Progenitor cell of endocrine pancreas (in vitro differentiated cells): ENCODE measurements at places on chromosomes 11 and 22. TPM values are rescaled to one million over a fixed set of nuclear protein-coding genes. Genes with fewer than 3 reads are reported as not detected.

Gene KBTBD3
- 5.0 and 6.3 TPM in 2 replicates for total RNA-seq

Gene CD3G
- not detected in 2 replicates for total RNA-seq

DNA sequence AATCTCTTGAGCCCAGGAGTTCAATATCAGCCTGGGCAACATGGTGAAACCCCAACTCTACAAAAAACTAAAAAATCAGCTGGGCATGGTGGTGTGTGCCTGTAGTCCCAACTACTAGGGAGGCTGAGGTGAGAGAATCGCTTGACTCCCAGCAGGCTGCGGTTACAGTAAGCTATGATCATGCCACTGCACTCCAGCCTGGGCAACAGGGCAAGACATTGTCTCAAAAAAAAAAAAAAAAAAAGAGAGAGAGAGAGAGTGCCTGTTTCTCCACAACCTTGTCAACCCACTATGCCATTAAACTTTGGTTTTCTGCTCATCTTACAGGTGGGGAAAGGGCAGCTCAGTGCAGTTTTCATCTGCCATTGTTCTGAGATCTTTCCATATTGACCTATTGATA, 5.1 kb downstream of the FOLR3 start:
- no peak for DNase-seq

DNA sequence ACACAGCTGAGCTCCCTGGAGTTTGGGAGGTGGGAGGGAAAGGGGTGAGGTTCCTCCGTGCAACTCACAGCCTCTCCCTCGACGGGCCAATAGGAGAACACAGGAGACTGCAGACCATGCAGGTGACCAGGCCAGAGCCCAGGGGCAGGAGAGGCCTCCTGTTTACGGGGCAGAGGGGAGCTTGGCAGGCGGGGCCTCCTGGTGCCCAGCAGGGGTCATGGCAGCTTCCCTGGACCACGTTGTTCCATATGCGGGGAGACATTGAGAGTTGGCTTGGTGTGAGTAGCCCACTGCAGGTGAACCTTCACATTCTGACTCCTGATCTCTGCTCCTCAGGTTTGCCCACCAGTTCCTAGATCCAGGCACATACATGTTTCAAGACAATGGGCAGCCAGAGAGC, 19.3 kb upstream of the XKR3 start:
- DNase-seq: no peak

DNA sequence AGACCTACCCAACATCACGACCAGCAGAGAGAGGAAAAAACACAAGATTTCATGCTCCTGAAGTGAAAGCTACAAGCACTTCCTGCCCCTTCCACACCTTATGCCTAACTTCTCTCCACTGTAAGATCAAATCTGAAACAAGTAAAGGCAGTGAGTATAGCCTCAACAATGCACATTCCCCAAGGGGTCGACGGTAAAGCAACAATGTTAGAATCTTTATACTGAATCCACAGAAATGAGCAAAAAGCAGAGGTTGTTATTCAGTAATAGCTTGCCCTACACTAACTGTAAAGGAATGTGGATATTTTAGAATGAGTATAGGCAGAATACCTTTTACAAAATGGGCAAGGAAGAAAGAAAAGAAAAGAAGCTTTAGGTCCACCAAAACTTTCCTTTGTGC, 15.6 kb downstream of the ARFGAP3 start:
- DNase-seq: no peak

DNA sequence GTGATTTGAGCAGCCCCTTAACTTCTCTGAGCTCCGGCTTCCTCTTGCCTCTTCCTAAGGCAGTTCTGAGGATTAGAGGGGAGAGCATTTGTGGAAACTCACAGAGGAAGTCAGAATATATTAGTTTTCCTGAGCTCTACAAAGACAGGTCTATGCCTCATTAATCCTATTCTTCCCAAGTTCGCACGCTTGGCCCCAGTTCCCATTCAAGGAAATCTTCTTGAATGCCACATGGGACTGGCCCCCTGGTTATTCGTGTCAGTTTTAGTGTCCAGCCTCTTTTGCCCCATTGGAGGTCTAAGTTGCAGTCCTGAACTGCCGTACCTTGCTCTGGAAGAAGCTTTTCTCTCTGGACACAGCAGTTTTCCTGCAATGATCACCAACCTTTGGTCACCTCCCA, 37.6 kb upstream of the ALX4 start:
- DNase-seq: no peak

DNA sequence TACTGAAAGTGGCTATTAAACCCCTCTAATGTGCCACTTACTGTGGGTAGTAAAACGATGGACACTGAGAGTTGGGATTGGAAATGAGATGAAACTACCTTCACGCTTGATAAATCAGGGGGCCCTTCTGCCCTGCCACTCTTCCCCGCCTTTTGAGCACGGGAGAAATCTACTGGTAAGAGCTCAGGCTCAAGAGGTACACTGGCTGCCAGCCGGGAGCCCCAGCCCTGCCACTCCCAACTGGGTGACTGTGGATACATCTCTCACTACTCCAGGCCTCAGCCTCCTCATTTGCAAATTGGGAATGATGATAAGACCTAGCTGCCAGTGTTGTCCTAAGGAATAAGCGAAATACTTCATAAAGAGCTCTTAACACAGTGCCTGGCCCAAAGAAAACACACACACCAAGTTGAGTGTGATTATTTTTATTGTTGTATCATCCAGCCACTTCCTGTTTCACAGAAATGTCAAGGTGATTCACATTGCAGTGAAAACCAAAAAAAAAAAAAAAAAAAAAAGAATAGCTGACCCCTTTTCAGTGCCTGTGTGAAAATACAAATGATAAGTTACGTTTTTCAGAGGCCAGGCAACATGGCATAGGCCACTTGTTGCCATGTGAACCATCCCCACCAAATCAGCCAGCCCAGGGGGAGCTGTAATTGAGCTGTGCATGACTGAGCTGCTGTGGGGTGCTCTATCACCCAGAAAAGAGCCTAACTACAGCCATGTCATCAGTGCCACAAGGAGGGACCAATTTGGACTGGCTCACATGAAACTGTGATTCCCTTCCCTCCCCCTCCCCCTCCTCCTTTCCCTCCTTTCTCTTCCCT, 4.4 kb upstream of the ZNRD2 start:
- DNase-seq: no peak

DNA sequence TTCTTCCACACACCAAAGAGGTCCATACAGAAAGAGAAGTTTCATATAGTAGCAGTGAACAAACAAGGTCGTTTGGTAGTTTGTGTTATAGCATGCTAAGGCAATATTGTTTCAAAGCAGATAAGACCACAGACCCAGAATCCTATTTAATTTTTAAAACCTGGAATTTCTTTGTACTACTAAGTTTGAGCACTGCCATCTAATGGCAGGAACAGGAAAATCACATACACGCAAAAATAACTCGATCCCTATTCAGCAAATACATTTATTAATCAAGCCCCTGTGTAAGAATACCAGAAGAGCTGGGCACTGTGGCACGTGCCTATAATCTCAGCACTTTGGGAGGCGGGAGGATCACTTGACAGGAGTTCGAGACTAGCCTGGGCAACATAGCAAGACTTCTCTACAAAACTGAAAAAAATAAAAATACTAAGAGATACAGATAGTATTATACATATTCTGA, 2.9 kb upstream of the BTBD10 start:
- DNase-seq: no peak

DNA sequence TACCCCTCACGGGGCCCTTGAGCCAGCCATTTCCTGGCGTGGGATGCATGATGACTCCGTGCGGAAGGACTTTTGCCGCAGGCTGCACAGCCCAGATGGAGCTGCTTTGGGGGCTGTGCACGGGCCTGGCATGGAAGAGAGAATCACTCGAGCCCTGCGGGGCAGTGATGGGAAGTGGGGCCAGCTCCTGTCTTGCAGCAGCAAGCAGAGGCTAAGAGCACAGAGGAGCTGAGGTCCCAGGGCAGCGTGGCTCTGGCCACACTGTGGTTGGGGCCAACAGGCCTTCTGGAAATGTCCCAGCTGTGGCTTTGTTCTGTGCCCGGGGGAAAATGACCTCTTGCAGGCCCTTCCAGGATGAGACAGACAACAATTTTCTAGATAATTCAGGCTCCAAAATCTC, 92.7 kb upstream of the TIMP3 start:
- DNase-seq: no peak
